Smooth muscle cell of the pulmonary artery (primary cell): ENCODE measurements at places on chromosomes 2 and 18. TPM values are rescaled to one million over a fixed set of nuclear protein-coding genes. Genes with fewer than 3 reads are reported as not detected.

The SLC5A7 gene
- not detected in 2 replicates for total RNA-seq

The MPP4 gene
- 2.2 and 6.2 TPM in 2 replicates for total RNA-seq

The DNAH7 gene
- total RNA-seq: 0.46 and 3.1 TPM in 2 replicates

The IL1F10 gene
- total RNA-seq: not detected in 2 replicates
